ENCODE measurements at places on chromosomes 12 and 14. TPM values are rescaled to one million over a fixed set of nuclear protein-coding genes. Genes with fewer than 3 reads are reported as not detected.

- H3K36me3 ChIP-seq: no peaks in the 10 kb centered on the region
- DNase-seq: no peak
- H3K4me1 ChIP-seq: no peaks in the 10 kb centered on the region
- H3K27me3 ChIP-seq: no peaks in the 10 kb centered on the region
Measured at GRCh38 chr12:44833561-44833960, 42.6 kb downstream of the NELL2 start.

GRCh38 chr14:103016071-103016470 lies 41.3 kb downstream of the CDC42BPB start:
- H3K36me3 ChIP-seq: no peaks in the 10 kb centered on the region
- no peak overlapping the region for H3K4me3 ChIP-seq
- no peaks in the 10 kb centered on the region for H3K27me3 ChIP-seq
- no peak for DNase-seq

Gene TMEM179
- total RNA-seq: not detected

GRCh38 chr12:48003226-48004052 lies 837 bp downstream of the COL2A1 start:
- H3K36me3 ChIP-seq: no peaks in the 10 kb centered on the region
- peaks cover 20% of the 10 kb centered on the region for H3K4me1 ChIP-seq
- H3K27me3 ChIP-seq: peaks cover 15% of the 10 kb centered on the region

DNA sequence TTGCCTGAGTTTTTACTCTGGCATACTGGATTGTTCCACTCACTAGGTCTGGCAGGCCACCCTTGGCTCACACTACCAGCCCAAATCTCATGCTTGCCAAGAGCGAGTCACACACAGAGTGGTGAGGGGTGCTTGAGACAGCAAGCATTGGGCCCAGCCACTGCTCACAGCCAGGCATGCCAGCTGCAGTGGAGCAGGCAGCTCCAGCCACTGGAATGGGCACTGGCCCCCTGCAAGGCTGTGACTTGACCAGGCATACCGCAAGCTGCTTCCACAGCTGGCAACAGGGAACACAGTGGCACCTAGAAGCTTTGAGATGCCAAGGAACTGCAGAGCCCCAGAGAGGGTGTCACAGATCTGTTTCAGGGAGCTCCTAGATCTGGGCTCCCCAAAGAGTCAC lies 488.5 kb downstream of the LRFN5 start:
- no peaks in the 10 kb centered on the region for H3K36me3 ChIP-seq
- no peak for DNase-seq
- no peaks in the 10 kb centered on the region for H3K27me3 ChIP-seq
- no peaks in the 10 kb centered on the region for H3K4me1 ChIP-seq

DNA sequence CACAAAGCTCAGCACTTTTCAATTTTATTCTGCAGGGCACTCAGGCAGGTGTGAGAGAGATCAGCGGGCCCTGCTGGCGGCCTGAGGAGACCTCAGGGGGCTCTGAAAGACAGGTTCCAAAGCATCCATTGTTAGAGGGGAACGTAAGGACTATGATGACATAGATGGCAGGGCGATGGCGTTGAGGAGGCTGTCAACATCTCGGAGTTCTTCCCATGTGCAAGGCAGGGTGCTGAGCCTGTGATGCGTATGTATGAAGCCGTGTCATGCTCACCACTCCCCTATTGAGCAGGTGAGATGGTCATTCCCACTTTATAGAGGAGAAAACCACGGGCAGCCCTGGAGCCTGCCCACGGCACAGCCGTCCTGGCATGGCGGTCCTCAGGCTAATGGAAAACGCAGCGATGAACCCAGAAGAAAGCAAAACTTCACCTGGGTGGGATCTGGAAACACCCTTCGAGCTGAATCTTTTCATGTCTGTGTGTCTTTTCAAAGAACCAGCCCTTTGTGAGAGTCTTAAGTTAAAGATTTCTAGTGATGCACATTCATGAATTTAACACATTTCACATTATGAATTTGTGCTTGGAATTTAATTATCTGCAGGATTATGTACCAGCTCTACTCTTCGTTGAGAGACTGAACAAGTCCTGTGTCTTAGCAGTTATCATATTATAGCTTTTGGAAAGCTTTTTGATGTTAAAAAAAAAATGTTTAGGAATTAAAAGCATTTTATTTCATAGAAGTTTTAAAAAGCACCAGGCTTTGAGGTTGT lies 64.7 kb downstream of the RIMBP2 start:
- no peak overlapping the region for H3K27ac ChIP-seq
- H3K4me1 ChIP-seq: no peaks in the 10 kb centered on the region
- H3K27me3 ChIP-seq: no peaks in the 10 kb centered on the region
- no peaks in the 10 kb centered on the region for H3K36me3 ChIP-seq

- H3K36me3 ChIP-seq: no peaks in the 10 kb centered on the region
- H3K4me3 ChIP-seq: no peak overlapping the region
- H3K27ac ChIP-seq: no peak overlapping the region
- H3K27me3 ChIP-seq: no peaks in the 10 kb centered on the region
- H3K4me1 ChIP-seq: no peaks in the 10 kb centered on the region
Measured at GRCh38 chr12:102865821-102866615, 51.0 kb downstream of the PAH start.

- H3K27me3 ChIP-seq: no peaks in the 10 kb centered on the region
- H3K4me3 ChIP-seq: no peak overlapping the region
- no peaks in the 10 kb centered on the region for H3K36me3 ChIP-seq
Measured at GRCh38 chr12:45775964-45776363, 46.5 kb downstream of the ARID2 start.

GRCh38 chr12:46609674-46610073 lies 216.1 kb downstream of the SLC38A4 start:
- H3K27me3 ChIP-seq: no peaks in the 10 kb centered on the region
- DNase-seq: no peak
- H3K4me1 ChIP-seq: peaks cover 5% of the 10 kb centered on the region
- H3K36me3 ChIP-seq: no peaks in the 10 kb centered on the region

Gene RNFT2
- 1.4 TPM for total RNA-seq

DNA sequence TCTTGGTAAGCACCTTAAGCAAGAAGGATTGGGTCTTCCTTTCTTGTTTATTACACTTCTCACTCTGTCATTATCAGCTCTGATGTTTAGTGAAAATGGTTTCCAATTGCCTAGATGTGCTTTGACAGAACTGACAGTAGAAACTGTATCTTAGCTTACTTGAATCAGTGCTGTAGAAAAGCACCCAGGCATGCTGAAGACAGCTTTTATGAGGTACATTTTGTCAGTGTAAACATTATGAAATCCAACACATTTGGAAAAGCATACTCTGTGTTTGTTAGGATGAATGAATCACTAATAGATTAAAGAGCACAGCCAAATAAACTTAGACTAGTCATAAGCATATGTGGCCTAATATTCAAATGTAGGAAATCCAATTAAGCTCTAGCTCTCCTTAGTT lies 290.2 kb upstream of the NPAS3 start:
- H3K4me1 ChIP-seq: no peaks in the 10 kb centered on the region
- no peaks in the 10 kb centered on the region for H3K36me3 ChIP-seq
- DNase-seq: no peak
- no peak overlapping the region for H3K4me3 ChIP-seq
- no peaks in the 10 kb centered on the region for H3K27me3 ChIP-seq

DNA sequence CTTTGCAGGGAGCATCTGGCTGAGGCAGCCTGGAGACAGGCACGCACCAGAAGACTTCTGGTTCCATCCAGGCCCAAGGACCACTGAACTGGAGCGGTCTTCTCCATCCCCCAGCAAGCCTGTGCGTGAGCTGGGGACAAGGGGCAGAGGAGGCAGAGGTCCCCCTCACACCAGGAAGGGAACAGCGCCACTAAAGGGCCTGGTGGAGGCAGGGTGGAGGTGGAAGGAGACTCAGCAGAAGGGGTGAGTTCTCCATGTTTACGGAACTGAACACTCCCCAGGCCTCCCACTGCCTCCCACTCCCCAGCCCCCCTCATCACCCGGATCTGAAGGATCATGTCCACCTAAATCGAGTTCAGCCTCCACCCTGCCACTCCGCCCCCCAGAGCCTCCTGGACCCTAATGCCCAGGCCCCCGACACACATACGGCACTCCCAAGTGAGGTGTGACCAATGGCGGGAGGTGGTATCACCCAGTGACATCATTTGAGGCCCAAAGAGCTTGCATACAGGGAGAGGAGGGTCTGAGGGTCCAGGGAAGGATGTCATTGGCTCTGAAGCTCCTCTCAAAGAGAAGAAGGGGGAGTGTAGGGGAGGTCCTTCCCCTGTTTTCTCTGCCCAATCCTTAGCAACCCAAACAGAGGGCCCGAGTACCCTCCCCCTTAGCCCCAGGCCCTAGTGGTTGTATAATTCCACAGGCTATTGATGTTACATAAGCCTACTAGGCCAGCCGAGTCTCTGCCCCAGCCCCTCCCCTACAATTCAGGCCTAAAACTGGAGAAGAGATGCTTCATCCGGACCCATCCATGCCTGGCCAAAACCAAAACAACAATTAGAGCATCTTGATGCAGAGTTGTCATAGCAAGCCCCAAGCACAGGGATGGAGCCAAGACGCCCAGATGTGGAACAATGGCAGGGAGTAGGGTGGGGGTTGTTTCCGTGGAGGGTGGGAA lies 1.0 kb downstream of the FAIM2 start:
- H3K4me1 ChIP-seq: no peaks in the 10 kb centered on the region
- no peak overlapping the region for H3K4me3 ChIP-seq
- H3K36me3 ChIP-seq: no peaks in the 10 kb centered on the region
- no peaks in the 10 kb centered on the region for H3K27me3 ChIP-seq
- no peak for DNase-seq
- H3K27ac ChIP-seq: no peak overlapping the region

Gene RDH16
- 1.4 TPM for total RNA-seq

Gene STAB2
- 0.21 TPM for total RNA-seq

GRCh38 chr12:128818065-128819022 lies 5.4 kb downstream of the SLC15A4 start:
- H3K4me1 ChIP-seq: no peaks in the 10 kb centered on the region
- peak overlapping the region; percentile 39 for H3K27ac ChIP-seq
- H3K4me3 ChIP-seq: no peak overlapping the region
- no peak for DNase-seq

Gene SELPLG
- 3.6 TPM for total RNA-seq

DNA sequence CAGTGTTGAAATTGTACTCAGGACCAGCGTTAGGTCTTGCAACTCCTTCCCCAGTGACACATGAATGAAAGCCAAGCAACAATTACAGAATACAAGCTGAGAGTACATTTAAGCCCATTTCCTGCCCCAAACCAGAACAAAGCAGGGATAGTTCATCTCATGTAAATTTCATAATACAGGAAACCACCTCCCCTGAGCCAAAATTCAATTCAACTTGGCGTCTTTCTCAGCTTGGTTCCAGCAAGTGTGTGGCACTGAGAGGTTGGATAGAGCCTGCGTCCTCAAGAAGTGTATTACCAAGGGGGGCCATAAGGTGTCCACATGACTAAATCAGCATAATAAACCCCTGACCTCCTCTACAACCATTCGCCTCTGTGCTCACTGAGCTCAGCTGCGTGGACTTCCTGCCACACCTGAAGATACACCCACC lies 278.9 kb upstream of the CRY1 start:
- H3K36me3 ChIP-seq: no peaks in the 10 kb centered on the region
- no peaks in the 10 kb centered on the region for H3K4me1 ChIP-seq
- no peaks in the 10 kb centered on the region for H3K27me3 ChIP-seq
- no peak overlapping the region for H3K4me3 ChIP-seq
- no peak for DNase-seq

GRCh38 chr12:119201789-119202543 lies 23.2 kb downstream of the HSPB8 start:
- H3K4me3 ChIP-seq: no peak overlapping the region
- no peaks in the 10 kb centered on the region for H3K4me1 ChIP-seq
- no peaks in the 10 kb centered on the region for H3K36me3 ChIP-seq
- H3K27me3 ChIP-seq: no peaks in the 10 kb centered on the region
- DNase-seq: no peak

DNA sequence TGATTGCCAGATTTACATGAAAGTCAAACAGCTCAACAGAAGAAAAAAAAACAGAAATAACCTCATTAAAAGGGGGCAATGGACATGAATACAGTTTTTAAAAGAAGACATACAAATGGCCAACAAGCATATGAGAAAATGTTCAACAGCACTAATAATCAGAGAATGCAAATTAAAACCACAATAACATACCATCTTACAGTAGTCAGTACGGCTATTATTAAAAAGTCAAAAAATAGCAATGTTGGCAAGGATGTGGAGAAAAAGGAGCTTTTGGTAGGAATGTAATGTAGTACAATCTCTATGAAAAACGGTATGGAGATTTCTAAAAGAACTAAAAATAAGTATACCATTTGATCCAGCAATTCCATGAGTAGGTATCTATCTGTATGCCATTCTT lies 272.1 kb downstream of the CEP128 start:
- H3K27me3 ChIP-seq: no peaks in the 10 kb centered on the region
- no peak for DNase-seq
- no peak overlapping the region for H3K4me3 ChIP-seq

Gene MYH6
- total RNA-seq: not detected

Gene SLCO1A2
- not detected for total RNA-seq

Gene KRT2
- total RNA-seq: not detected

DNA sequence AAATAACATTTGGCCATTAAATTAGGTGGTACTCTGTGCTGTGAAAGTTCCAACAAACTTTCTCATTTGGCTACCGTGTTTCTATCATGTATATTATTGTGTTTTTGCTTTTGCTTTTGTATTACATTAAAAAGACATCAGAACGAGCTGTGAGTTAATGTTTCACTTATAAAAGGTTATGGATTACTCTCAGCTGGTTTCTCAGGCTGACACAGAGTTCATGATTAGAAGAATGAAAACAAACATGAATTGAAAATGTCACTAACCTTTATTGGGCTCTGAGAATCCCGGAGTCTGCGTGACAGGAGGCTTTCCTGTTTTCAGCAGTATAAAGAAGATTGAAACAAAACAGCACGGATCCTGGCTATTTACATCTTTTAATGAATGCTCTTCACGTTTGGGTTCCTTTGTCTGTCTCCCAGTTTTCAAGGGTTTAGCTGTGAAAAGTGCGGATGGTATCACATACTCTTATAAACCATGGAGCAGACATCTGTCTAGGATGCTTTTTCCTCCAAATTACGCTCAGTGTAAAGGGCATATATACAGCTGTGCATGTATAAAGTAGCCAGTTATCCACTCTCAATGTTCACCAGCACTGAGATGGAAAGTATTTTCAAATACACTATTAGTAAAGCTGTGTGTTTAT lies 153.6 kb downstream of the PTCSC3 start:
- no peak overlapping the region for H3K27ac ChIP-seq
- DNase-seq: no peak
- H3K4me1 ChIP-seq: no peaks in the 10 kb centered on the region

DNA sequence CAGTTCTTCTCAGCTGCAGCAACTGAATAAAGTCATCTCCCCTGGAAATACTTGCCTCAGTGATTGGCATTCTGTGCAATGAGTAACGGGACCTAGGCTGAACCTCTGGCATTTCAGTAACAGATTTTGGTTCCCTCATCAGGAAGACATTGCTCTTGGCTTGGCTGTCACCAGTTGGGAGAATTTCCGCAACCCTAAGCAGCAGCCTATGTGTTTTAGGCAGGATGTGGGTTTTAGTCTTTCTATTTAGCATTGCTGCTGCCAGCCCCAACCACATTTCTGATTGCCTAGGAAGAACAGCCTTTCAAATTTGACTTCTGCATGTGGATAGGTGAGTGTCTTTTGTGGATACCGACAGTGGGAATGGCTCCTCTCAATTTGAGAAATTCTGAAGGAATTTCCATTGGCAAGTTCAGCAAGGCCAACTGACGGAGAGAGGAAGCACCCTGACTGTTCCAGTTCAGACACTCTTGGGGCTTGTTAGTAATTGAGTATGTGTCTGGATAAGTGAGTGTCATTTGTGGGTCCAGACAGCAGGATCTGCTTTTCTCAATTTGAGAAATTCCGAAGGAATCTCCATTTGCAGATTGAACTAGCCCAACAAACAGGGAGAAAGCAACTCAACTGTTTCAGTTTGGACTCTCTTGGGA lies 19.0 kb upstream of the CLEC2A start:
- H3K4me1 ChIP-seq: no peaks in the 10 kb centered on the region
- H3K36me3 ChIP-seq: no peaks in the 10 kb centered on the region
- no peak overlapping the region for H3K27ac ChIP-seq
- no peak for DNase-seq
- H3K4me3 ChIP-seq: no peak overlapping the region
- no peaks in the 10 kb centered on the region for H3K27me3 ChIP-seq
